Stimulated activated CD4-positive, alpha-beta T cell treated with anti-CD3 and anti-CD28 coated beads, Interleukin-4, amount 100 ng/mL, for 48 hours (primary cell): ENCODE measurements at places on chromosomes 13 and 19.

- no peak for DNase-seq
Observed at GRCh38 chr13:76189882-76190519, 553.9 kb downstream of the LMO7 start.

- DNase-seq, result no peak
Observed at GRCh38 chr13:110581506-110582185, 20.1 kb upstream of the RAB20 start.

GRCh38 chr13:36130552-36131221 lies 495 bp downstream of the DCLK1 start:
- no peak for DNase-seq

GRCh38 chr13:71879129-71879535 lies 12.1 kb upstream of the DACH1 start:
- DNase-seq, result no peak

GRCh38 chr13:41059456-41060081 lies 1.7 kb upstream of the WBP4 start:
- no peak for DNase-seq

DNA sequence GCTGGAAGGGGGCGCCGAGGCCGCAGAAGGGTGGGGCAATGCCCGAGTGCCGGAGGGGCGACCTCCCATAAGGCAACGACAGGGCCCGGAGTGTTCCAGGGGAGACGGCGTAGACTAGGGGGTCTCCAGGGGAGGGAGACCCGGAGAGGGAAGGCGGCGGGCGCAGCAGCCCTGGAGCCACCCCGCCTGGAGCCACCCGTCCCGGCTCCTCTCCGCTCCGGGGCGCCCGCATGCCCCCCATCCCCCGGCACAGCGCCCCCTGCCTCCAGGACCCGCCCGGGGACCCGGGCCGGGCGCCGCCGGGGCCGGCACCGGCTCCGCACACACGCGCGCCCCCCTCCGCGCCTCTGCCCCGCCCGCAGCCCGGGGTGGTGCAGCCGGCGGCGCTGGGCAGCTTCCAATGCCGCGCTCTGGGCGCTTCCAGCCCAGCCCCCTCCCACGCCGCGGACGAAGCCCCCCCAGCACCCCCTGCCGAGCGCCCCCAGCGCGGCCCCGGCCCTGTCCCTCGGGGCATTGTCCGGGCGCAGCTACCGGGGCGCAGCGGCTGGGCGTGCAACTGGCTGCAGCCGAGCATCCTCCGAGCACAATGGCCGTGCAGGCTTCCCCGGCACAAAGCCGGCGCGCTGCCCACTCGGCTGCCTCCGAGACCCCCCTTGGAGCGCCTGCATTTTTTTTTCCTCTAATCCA lies 519 bp downstream of the PTPRS start:
- no peak for DNase-seq

DNA sequence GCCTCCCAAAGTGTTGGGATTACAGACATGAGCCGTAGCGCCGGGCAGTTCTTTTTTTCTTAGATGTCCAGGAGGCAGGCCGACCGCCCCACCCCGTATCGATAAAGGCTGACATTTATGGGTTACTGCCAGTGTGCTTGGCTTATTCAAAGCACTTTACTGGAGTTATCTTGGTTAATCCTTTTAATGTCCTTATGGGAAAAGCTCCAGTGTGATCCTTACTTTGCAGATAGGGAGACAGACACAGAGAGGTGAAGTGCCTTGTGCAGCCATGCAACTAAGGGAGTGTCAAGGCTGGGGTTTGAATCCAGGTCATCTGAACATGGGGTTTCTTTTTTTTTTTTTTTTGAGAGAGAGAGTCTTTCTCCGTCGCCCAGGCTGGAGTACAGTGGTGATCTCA lies 19.2 kb downstream of the NCAN start:
- DNase-seq, result no peak

- DNase-seq, result no peak
Observed at GRCh38 chr19:55157064-55157908, at the start of gene TNNI3. Gene TNNI3 (minus strand): TSS chr19:55157732. CDS start chr19:55157589, 143 bp downstream.

GRCh38 chr19:19938449-19938848 lies 37.7 kb downstream of the ZNF93 start:
- no peak for DNase-seq

DNA sequence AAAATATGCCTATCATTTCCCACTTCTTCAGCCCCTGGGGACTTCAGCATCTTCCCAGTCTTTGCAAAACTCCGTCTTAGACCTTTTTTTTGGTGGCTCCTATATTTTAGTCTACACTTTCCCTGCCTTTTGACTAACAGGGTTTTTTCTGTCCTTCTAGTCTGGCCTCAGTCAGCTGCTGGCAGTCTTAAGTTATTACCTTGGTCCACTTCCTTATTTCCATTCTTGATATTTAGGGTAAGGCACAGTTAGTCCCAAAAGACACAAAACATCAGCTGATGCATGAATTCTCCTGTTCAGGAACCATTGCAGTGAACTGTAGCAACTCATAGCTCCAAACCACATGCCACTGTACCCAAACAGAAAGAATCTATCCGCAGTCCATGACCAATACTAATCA lies 234.6 kb upstream of the RFC3 start:
- no peak for DNase-seq

DNA sequence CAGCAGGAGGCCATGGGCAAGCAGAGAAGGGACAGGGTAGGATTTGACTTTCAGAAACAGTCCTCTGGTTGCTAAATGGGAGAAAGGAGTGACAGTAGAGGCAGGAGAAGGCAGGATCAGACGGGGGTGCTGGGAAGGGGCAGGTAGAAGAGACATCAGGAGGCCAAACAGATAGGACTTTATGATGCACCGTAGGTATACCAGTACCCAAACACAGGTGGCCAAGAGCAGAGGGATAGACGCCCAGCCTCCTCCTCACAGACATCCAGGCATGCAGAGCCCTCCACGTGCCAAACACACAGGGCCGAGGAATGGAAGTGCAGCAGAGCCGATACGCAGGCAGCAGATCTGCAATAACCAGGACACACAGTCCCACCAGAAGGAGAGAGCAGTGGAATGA lies 1.3 kb upstream of the AXL start:
- no peak for DNase-seq

- DNase-seq, result no peak
Observed at GRCh38 chr13:26749285-26749684, 11.3 kb downstream of the GPR12 start.

- DNase-seq, result no peak
Observed at GRCh38 chr13:70784207-70784989, 676.1 kb upstream of the KLHL1 start.
